ENCODE measurements at places on chromosomes 3 and 15. TPM values are rescaled to one million over a fixed set of nuclear protein-coding genes. Genes with fewer than 3 reads are reported as not detected.

Gene LARP6
- total RNA-seq: 119 TPM

GRCh38 chr3:27279123-27279522, 90.1 kb downstream of the NEK10 start:
- DNase-seq: peak; percentile 35
- no peaks in the 10 kb centered on the region for H3K27me3 ChIP-seq
- no peak overlapping the region for H3K27ac ChIP-seq
- H3K4me1 ChIP-seq: no peaks in the 10 kb centered on the region
- no peak overlapping the region for H3K4me3 ChIP-seq
- H3K36me3 ChIP-seq: peaks cover 6% of the 10 kb centered on the region

GRCh38 chr3:188867691-188868265, 304.0 kb upstream of the TPRG1 start:
- no peak overlapping the region for H3K4me3 ChIP-seq
- H3K27me3 ChIP-seq: no peaks in the 10 kb centered on the region
- no peak overlapping the region for H3K27ac ChIP-seq
- H3K36me3 ChIP-seq: peaks cover 1% of the 10 kb centered on the region
- no peak for DNase-seq
- H3K4me1 ChIP-seq: peaks cover 16% of the 10 kb centered on the region

Gene ZFYVE19
- 24.2 TPM for total RNA-seq

DNA sequence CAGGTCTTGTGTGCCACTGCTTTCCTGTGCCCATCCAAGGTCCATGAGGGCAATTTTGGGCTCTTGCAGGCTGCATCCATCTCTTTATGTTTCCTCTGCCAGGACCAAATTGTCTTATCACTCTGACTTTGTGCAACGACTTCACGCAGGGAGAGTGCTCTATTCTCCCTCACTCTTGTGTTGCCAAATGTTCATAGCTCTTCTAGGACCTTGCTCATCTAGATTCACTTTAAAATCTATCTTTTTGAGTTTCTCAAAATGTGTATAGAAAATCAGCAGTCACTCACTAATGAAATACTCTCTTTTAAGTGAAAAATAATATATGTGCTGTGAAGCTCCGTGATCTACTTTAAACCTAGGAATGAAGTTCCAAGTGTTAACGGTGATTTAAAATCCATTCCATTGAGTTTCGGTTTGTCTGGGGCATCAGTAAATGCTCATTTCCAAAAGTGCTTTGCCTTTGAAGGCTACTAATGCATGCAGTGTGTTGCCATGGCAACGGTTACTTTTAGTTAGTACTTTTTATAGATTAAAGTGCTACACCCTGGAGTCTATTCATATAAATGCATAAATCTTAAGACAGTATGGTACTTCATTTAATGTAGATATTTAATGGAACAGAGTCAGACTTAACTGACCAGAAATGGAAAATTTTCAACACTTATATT, 46.6 kb upstream of the GOLGA8J start:
- H3K27me3 ChIP-seq: peaks cover 47% of the 10 kb centered on the region
- peak; percentile 36 for DNase-seq
- no peak overlapping the region for H3K4me3 ChIP-seq

DNA sequence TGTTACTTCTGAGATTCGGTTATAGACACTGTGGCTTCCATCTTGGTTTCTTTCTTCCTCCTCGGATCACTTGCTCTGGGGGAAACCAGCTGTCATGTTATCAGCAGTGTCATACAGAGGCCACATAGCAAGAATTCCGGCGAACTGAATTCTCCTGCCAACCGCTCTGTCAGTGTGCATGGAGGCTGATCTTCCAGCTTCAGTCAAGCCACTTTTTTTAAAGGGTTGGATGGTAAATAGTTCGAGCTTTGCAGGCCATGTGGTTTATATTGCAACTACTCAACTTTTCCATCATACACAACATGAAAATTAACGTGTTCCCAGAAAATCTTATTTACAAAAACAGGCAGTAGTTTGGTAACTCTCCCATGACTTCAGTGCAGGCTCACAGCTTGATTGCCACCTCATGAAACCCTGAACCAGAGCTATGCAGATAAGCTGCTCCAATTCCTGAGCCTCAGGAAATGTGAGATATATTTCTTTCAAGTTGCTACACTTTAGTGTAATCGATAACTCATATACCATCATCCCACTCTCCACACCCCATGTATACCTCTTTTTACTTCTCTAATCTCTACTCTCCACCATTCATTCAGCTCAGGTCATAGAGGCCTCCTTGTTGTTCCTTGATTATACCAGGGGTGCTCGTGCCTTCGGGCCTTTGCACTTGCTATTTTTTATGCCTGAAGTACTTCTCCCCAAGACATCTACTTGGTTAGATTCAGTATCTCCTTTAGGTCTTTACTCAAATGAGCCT, 7.2 kb downstream of the RPL22L1 start:
- H3K27ac ChIP-seq: peak overlapping the region; percentile 16
- DNase-seq: peak; percentile 48
- H3K4me1 ChIP-seq: peaks cover 12% of the 10 kb centered on the region
- no peak overlapping the region for H3K4me3 ChIP-seq
- no peaks in the 10 kb centered on the region for H3K27me3 ChIP-seq

GRCh38 chr15:80836223-80836622, 57.1 kb downstream of the CEMIP start:
- no peaks in the 10 kb centered on the region for H3K4me1 ChIP-seq
- no peak for DNase-seq
- no peak overlapping the region for H3K27ac ChIP-seq
- no peaks in the 10 kb centered on the region for H3K27me3 ChIP-seq
- no peak overlapping the region for H3K4me3 ChIP-seq

Gene TUBGCP4
- 6.3 TPM for total RNA-seq

Gene EPHB1
- 1.6 TPM for total RNA-seq

Gene ARNT2
- 23.5 TPM for total RNA-seq

Gene ZNF80
- total RNA-seq: not detected

DNA sequence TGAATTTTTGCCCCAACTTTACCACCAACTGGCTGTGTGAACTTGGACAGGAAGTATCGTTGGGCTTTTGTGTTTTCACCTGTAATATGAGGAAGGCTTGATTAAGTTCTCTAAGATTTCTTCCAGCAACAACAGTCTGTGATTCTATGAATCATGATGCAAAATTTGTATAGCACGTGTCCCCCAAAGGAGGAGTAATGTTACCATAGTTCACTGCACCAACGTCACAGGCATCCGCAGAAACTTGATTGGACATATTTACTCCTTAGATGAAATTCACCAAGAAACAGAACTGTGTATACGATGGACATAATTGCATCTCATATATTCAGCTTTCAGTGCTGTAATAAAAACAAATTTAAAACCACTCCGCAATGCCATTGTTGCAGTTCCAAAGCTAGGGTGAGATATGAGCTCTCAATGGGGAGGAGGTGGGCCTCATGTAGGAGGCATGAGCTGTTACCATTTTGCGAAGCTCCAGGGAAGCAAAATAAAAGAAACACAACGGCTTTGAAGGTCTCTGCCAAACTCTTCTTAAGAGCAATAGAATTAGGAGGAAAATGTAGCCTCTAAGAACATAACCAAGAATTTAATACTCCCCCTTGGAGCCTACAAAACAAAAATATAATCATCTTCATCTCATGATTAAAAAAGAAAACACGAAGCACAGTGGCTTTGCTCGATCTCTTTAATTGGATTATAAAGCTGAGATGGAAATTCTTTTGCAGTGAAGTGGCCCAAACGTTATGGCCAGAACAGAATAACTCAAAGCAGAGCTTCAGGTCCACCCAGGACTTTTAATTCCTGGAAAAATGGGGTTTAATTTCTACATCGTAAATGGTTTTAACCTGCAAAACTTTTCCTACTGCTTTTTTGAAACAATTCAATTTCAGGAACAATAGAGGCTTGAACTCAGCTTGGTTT, 80.7 kb downstream of the CHST2 start:
- H3K36me3 ChIP-seq: no peaks in the 10 kb centered on the region
- no peaks in the 10 kb centered on the region for H3K27me3 ChIP-seq
- H3K4me1 ChIP-seq: peaks cover 6% of the 10 kb centered on the region
- peak overlapping the region; percentile 51 for H3K4me3 ChIP-seq
- DNase-seq: peak; percentile 54
- H3K27ac ChIP-seq: no peak overlapping the region

GRCh38 chr15:58293622-58294550, 137.9 kb upstream of the LIPC start:
- no peak overlapping the region for H3K27ac ChIP-seq
- peaks cover 7% of the 10 kb centered on the region for H3K4me1 ChIP-seq
- no peak overlapping the region for H3K4me3 ChIP-seq
- H3K27me3 ChIP-seq: no peaks in the 10 kb centered on the region

Gene UROC1
- total RNA-seq: not detected

DNA sequence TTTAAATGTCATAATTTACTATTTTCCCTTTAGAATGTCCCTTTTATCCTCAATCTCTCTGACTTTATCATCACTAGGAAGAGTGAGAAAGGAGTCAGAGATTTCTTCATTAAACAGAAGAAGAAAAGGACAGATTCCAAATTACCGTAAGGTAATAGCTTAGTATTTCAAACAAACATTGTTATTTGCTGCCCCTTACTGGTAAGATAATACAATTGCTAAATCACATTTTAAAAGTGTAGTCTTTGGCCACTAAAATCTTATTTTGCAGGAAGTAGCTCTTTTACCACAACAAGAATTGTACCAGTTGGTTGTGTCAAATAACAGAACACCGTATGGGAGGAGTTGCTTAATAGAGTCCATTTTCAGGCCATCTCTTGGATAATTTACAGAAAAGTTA, 53.7 kb downstream of the CGGBP1 start:
- no peak overlapping the region for H3K4me3 ChIP-seq
- peak; percentile 65 for DNase-seq
- H3K4me1 ChIP-seq: no peaks in the 10 kb centered on the region
- 0 out of 2 replicates have a peak, but pooled peaks cover 3% of the 10 kb centered on the region for H3K27me3 ChIP-seq
- no peaks in the 10 kb centered on the region for H3K36me3 ChIP-seq
- H3K27ac ChIP-seq: no peak overlapping the region

DNA sequence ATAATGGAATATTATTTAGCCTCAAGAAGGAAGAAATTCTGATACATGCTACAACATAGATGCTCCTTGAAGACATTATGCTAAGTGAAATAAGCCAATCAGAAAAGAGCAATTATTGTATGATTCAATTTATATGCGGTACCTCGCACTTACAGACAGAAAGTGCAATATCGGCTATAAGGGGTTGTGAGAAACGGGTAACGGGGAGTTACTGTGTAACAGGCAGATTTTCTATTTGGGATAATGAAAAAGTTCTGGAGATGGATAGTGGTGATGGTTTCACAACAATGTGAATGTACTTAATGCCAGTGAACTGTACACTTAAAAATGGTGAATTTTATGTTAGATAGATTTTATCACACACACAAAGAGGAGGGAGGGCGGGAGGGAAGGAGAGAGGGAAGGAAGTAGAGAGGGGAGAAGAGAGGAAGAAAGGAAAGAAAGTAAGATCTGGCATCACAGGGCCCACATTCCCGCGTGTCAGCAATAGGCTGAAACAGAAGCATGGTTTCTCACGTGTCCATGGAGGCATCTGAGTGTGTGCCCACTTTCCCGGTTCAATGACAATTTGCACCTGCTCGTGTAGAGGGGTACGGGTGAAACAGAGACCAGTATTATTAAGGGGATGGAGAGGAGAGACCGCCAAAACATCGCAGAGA, 700 bp upstream of the BLM start:
- no peaks in the 10 kb centered on the region for H3K36me3 ChIP-seq
- H3K4me1 ChIP-seq: peaks cover 6% of the 10 kb centered on the region
- no peaks in the 10 kb centered on the region for H3K27me3 ChIP-seq
- peak; percentile 55 for DNase-seq
- H3K27ac ChIP-seq: peak overlapping the region; percentile 78

DNA sequence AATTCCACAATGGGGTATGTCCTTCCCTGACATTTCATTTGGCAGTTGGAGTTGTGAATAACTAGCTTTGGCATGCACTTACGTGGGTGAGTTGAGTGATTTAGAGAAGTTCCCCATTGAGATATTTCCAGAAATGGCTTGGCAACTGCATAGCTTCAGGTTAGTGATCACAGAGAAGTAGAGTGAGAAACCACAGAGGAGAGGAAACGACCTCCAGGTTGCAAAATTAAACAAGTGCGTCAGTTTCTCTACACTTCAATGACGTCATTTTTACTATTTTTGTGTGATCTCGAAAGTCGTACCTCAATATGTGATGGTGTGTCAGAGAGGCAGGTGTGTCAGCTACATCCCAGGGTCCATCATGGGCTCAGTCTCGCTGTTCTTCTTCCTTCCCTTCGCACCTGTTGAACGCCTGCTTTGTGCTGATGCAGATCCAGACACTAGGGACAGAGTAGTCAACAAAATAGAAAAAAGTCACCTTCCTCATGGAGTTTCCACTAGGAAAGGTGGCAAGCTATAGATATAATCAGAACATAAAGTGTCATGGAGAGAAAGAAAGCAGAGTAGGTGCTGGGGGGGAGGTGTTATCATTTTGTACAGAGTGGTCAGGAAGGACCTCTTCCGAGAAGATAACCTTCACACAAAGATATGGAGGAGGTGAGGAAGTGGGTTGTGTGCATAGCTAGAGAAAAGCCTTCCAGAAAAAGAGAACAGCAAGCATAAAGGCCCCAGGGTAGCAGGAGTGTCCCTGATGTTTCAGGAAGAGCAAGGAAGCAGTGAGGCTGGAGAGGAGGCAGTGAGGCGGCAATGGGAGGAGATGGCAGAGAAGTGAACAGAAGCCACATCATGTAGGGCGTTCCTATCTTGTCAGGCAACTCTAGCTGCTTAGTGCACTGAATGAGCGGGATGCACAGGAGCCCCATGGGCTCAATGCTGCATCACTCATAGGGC, 75.6 kb downstream of the MCTP2 start:
- H3K36me3 ChIP-seq: no peaks in the 10 kb centered on the region
- no peaks in the 10 kb centered on the region for H3K27me3 ChIP-seq
- DNase-seq: peak; percentile 32

DNA sequence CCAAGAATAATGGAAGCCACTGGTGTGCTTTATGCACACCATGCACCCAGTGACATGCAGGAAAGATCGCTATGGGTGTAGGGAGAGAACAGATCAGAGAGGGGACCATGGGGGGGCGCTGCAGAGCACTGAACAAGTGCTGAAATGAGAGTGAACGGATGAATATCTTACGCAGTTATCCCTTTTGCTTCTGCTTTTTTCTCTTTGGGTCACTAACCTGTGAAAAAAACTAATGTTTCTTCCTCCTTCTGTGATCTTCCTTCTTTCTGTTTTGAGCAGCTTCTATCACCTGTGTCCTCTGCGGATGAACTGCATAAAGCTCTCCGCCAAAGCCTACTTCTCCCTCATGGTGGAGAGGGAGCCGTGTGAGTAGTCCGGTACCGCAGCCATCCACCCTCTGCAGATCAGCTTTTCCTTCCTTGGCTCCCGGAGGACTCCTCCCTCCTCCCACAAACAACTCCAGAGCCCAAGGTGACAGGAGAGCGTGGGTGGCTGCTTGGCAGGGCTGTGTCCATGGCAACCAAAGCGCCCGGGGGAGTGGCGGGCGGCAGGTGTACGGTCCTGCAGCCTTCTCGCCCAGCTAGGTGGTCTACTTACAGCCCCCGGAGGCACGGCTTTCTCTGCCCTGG, 106.2 kb downstream of the DGKG start:
- no peak for DNase-seq
- peaks cover 4% of the 10 kb centered on the region for H3K4me1 ChIP-seq
- H3K27ac ChIP-seq: no peak overlapping the region
- no peak overlapping the region for H3K4me3 ChIP-seq
- H3K36me3 ChIP-seq: no peaks in the 10 kb centered on the region

- H3K27ac ChIP-seq: no peak overlapping the region
- no peak for DNase-seq
- no peaks in the 10 kb centered on the region for H3K4me1 ChIP-seq
- no peaks in the 10 kb centered on the region for H3K27me3 ChIP-seq
These were observed 2.2 kb upstream of the CD86 start for GRCh38 chr3:122052968-122053367.

Gene CCDC191
- total RNA-seq: 2.4 TPM

Gene SLC28A1
- not detected for total RNA-seq

- peak overlapping the region; percentile 37 for H3K27ac ChIP-seq
- H3K4me1 ChIP-seq: peaks cover 15% of the 10 kb centered on the region
- H3K27me3 ChIP-seq: no peaks in the 10 kb centered on the region
- H3K36me3 ChIP-seq: no peaks in the 10 kb centered on the region
- DNase-seq: peak; percentile 59
These were observed 98.4 kb upstream of the LRRFIP2 start for GRCh38 chr3:37272741-37273140.

Gene NR1I2
- total RNA-seq: not detected

Gene CCR8
- total RNA-seq: not detected

Data from GM23248 (cell line).